ENCODE measurements at places on chromosomes 2 and 18. TPM values are rescaled to one million over a fixed set of nuclear protein-coding genes. Genes with fewer than 3 reads are reported as not detected.

DNA sequence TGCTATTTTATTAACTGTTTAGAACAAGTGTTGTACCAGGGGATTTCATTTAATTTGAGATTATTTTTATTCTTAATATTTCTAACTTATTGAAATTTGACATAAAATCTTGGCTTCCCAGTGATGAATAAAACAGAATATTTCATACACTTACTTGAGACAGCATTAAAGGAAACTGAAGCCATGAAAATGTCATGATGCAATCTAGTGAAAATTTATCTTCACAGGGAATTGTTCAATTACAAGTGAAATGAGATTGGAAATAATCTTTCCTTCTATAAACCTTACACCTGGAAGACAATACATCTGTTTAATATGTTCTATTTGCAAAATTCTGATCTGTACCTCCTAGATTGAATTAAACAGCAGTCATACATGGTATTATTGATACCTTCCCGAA, 511.0 kb upstream of the CDH7 start:
- no peak for DNase-seq

DNA sequence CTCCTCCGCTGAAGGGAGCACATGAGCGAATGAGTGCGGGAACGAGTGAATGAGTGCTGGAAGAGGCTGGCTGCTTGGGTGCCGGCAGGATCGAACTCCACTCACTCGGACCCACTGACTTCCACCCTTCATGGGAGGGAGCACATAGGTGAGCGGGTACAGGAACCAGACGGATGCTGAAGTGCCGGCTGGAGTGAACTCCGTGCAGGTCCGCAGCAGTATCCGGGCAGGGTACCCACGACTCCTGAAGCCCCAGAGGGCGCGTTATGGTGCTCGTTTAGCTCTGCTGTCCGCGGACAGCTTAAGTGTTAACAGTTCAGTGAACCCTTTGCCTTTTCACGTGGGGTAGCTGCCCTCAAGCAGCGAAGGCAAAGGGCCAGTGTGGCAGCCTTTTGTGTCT, 23.2 kb downstream of the RPRM start:
- DNase-seq: no peak

DNA sequence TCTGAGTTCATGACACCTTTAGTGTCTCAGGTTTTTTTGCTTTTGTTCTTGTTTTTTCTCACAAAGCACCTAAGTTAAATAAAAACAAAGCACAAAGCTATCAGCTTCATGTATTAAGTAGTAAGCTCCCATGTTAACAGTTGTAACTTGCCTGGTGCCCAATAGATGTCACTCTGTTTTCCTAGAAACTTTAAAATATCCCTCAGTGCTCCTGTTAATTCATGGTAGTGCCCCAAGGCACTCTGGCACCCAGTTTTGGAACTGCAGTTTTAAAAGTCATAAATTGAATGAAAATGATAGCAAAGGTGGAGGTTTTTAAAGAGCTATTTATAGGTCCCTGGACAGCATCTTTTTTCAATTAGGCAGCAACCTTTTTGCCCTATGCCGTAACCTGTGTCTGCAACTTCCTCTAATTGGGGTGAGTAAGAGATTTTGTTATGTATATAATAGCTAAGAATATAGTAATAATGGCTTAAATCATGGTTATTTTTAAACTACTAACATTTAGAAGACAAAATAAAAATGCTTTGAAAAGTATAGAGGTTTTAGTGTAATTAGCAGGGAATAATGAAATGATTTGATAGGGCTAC, 555.0 kb upstream of the TMEFF2 start:
- DNase-seq: no peak

- peak; percentile 30 for DNase-seq
Measured at GRCh38 chr2:47043142-47043890, 111.8 kb downstream of the STPG4 start.

- DNase-seq: no peak
Measured at GRCh38 chr2:233233618-233234230, 17.7 kb upstream of the ATG16L1 start.

Gene MYO5B
- 63.1 TPM for total RNA-seq
